ENCODE measurements at places on chromosomes 7 and 10.
A peak's percentile ranks its signal among the peaks of the same experiment; 100 is the strongest.

- DNase-seq: no peak
These were observed 182.2 kb upstream of the FZD1 start for GRCh38 chr7:91082038-91082437.

DNA sequence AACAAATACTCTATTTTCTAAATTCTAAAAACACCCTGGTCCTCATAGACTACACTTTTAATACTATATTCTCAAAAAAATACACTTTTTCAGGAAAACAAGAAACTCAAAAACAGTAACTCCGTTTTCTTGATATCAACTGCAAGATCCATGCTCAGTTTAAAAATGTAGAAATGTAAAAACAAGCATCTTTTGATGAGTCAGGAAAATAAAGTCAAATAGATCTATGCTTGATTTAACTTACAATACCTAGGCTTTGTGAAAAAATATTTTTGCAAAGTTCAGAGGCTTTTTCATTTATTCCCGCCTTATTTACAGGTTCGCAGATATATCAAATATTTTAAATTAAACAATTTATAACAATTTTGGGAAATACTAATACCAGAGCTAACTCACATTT is 33.6 kb downstream of the POT1 start:
- DNase-seq: no peak

- no peak for DNase-seq
These were observed 111.5 kb downstream of the FOXL3 start for GRCh38 chr7:401495-401894.

- no peak for DNase-seq
These were observed 81.8 kb downstream of the NT5C2 start for GRCh38 chr10:103111031-103111917.

DNA sequence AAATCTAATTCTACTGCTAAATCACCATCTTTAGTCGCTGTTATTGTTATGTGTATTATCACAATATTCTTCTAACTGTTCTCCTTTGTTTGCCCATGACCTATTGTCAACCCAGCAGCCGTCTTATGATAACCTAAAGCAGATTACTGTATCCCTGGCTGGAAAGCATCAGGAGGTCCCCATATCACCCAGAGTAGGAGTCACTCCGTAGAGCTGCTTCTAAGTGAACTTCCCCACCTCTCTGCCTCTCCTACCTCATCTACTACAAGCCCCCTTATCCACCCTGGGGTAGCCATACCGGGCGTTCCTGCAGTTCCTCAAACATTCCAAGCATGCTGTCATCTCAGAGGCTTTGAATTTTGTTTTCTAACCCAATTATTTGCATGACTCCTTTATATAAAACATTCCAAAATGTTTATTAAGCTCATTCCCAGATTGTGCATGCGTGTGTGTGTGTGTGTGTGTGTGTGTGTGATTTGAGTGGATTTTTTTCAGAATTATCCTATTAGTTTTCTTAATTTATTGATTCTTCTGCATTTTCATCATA is 39.7 kb downstream of the POU6F2 start:
- no peak for DNase-seq

DNA sequence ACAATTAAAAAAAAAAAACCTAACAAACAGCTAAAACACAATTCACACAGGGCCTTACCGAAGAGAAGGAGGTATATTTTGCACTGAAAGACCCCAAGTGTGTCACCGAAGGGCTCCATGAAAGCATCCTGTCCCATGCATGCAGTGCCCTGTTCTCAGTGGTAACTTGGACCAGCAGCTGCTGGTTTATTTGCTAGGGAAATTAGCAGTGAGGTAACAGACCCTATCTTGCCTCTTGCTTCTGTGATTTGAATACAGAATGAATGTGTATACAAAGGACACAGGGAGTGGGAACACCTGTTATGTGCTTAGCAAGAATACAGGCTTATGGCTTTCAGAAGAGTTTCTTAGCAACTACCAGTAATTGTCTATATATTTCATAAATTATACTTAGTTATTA is at the start of gene HEPACAM2:
Gene HEPACAM2 (minus strand): TSS at position 160 of the 400 bp plus-strand sequence.
- no peak for DNase-seq

DNA sequence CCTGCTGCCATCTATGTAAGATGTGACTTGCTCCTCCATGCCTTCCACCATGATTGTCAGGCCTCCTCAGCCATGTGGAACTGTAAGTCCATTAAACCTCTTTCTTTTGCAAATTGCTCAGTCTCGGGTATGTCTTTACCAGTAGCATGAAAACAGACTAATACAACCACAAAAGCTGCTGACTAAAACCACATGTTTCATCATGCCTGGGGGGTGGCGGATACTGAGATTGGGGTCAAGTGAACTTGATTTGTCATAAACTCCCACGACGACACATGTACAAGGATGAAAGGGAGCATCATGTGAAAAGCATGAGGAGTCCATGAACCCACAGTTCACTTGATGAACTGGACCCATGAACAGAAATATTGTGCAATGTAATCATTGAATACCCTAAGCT is 134.9 kb upstream of the ANK3 start:
- no peak for DNase-seq

- DNase-seq: no peak
These were observed 53.7 kb downstream of the SLC39A12 start for GRCh38 chr10:18005445-18005780.

- DNase-seq: no peak
These were observed 58.3 kb downstream of the SLC39A12 start for GRCh38 chr10:18010050-18010449.

DNA sequence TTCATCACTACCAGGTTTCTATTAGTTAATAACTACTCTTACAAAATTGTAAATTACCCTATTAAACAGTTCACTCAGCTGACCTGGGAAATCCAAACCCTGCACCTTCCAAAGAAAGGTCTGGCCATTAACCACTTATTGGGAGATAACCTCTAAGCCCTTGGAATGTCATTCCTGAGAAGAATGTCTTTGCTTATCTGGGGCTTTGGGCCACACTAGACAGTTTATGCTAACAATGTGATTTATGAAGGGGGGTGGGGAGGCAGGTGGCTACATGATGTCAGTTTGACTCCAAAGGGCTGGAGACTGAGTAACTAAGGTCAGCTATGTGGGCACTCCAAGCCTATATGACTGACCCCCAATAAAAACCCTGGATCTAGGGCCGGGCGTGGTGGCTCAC is 50.7 kb downstream of the AKR1D1 start:
- no peak for DNase-seq

GRCh38 chr10:109892117-109892516 is 31.2 kb downstream of the XPNPEP1 start:
- no peak for DNase-seq

DNA sequence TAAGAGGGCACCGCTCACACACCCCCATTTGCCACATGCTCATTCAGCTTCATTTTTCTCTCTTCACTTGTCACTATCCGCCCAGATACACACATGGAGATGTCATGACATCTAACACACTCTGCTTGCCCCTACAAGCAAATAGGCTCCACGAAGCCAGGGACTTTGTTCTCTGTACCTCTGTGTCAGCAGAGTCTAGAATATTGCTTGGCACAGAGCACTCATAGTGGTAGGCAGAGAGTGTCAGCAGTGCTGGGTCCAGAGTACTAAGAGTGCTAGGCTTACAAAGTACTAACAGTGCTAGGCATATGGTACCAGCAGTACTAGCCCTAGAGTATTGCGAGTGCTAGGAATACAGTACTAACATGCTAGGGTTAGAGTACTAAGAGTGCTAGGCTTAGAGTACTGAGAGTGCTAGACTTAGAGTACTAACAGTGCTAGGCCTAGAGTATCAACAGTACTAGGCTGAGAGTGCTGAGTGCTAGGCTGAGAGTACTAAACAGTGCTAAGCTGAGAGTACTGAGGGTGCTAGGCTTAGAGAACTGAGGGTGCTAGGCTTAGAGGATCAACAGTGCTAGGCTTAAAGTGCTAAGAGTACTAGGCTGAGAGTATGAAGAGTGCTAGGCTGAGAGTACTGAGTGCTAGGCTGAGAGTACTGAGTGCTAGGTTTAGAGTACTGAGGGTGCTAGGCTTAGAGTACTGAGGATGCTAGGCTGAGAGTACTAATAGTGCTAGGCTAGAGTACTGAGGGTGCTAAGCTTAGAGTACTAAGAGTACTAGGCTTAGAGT is 166.1 kb downstream of the PRKAG2 start:
- DNase-seq: no peak

- DNase-seq: no peak
These were observed 22.7 kb downstream of the LUC7L2 start for GRCh38 chr7:139382439-139382838.

GRCh38 chr10:5977471-5978229 is at the start of gene IL15RA:
TSS of gene IL15RA (minus strand) at chr10:5977543. CDS start at chr10:5977492, 51 bp downstream.
- peak; percentile 82 for DNase-seq

DNA sequence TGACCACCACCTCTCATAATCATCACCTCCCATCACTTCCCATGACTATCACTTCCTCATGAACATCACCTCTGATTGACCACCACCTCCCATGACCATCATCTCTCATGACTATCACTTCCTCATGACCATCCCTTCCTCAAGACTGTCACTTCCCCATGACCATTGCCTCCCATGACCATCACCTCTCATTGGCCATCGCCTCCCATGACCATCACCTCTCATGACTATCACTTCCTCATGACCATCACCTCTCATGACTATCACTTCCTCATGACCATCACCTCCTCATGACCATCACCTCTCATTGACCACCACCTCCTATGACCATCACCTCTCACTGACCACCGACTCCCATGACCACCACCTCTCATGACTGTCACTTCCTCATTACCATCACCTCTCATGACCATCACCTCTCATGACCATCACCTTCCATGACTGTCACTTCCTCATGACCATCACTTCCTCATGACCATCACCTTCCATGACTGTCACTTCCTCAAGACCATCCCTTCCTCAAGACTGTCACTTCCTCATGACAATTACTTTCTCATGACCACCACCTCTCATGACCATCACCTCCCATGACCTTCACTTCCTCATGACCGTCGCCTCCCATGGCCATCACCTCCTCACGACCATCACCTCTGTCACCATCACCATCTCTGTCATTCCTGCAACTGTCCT is 51.6 kb downstream of the PDGFA start:
- no peak for DNase-seq

- no peak for DNase-seq
These were observed 1.9 kb upstream of the ITPRIP start for GRCh38 chr10:104340111-104340526.

- DNase-seq: no peak
These were observed 83.9 kb downstream of the OSBPL3 start for GRCh38 chr7:24896031-24896501.

DNA sequence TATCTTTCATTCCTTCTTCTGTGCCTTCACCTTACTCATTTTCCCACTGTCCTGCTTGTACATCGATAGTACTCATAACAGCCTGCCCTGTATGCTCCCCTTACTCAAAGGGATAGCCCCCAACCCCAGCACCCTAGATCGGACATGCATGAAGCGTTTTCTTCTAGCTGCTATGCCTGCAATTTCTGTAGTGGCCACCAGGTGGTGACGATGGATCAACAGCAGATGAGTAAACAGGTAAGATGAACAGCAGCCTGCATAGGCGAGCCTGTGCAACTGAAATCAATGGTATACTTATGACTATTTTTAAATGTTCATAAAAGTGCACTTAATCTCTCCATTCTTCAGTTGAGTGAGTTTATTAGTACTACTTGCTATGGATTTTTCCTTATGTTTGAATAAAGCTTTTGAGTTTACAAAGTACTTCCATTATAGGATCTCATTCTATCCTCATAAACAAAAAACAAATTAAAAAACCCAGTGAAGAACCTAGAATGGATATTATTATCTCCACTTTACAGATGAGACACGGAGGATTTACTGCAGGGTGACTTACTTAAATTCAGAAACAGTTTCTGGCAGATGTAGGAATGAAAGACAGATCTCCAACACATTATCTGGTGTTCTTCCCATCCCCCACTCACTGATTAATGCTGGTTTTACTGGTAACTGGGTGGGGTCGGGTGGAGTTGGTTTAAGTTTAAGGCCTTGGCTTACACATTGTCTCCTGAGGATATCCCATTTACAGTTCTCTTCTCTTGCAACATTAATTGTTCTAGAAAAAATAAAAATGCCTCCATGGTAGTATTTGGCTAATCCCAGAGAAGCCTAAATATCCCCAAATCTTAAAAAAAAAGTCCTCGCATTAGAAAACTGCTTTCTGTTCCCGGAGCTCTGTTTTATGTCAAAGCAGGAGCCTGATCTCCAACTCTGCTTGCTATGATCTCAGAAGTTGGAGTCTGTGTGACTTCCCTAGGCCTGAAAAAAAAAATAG is 222.1 kb downstream of the GLI3 start:
- peak; percentile 42 for DNase-seq

GRCh38 chr10:84308481-84309304 is 19.7 kb upstream of the CCSER2 start:
- peak; percentile 93 for DNase-seq

DNA sequence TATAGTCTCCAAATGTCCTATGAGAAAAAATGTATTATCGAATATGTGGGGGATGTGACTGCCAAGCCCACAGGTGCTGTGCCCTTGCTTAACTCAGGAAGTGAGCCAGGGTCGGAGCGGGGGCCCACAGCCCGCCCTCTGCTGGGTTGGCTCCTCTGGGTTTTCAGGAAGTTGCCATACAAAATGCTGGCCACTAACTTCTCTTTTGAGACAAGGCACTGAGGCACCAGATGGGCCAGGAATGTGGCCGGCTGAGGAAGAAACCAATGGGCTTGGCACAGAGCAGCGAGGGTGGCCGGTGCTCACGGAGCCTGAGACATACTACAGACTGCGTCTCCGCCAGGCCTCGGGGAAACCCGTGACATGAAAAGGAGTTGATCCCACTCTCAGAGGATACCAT is 58.9 kb downstream of the FAM53B start:
- no peak for DNase-seq

- DNase-seq: peak; percentile 98
These were observed 824 bp downstream of the IFRD1 start for GRCh38 chr7:112450807-112451761.
